Stomach (tissue), 19 donors: ENCODE measurements at places on chromosomes 6 and 20. TPM values are rescaled to one million over a fixed set of nuclear protein-coding genes. Genes with fewer than 3 reads are reported as not detected.

The MUC22 gene
- total RNA-seq, result not detected

The TLDC2 gene
- 4.8 TPM for total RNA-seq

DNA sequence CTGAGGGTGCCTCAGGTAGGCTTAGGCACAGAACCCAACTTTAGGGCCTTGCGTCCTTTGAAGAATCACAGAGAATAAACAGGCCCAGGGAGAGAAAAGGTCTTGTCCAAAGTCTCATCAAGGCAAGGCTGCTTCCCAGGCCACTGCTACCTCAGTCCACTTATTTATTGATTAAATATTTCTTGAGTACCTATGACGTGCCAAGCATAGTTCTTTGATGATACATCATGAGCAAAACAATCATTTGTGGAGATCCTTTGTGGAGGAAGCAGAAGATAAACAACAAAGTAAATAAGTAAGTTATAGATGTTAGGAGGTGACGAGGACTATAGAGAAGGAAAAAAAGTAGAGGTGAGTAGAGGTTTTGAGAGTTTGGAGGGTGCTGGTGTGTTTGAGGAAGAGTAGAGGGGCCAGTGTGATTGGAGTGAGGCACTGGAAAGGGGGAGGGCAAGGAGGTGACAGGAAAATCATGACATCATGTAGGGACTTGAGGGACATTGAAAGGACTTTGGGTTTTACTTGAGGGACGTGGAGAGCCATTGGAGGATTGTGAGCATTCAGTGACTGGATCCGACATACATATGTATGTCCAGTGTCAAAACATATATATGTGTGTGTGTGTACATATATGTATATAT lies 14.1 kb upstream of the CHMP4B start:
- no peaks in the 10 kb centered on the region for H3K27me3 ChIP-seq
- H3K27ac ChIP-seq, result peak overlapping the region; percentile 64
- peaks cover 42% of the 10 kb centered on the region for H3K4me1 ChIP-seq
- H3K4me3 ChIP-seq, result no peak overlapping the region
- DNase-seq, result no peak
- no peaks in the 10 kb centered on the region for H3K36me3 ChIP-seq

The GRM1 gene
- total RNA-seq, result not detected

- peak overlapping the region; percentile 66 for H3K27ac ChIP-seq
- no peaks in the 10 kb centered on the region for H3K27me3 ChIP-seq
- H3K4me3 ChIP-seq, result no peak overlapping the region
Measured at GRCh38 chr6:106163966-106164877, 78.1 kb downstream of the PRDM1 start.

The CCDC170 gene
- not detected for total RNA-seq

The PREX1 gene
- 19.3 TPM for total RNA-seq

- no peak overlapping the region for H3K4me3 ChIP-seq
- no peak for DNase-seq
Measured at GRCh38 chr20:56987986-56988385, 278.5 kb downstream of the BMP7 start.

GRCh38 chr6:82612475-82613039 lies 248.9 kb downstream of the TPBG start:
- H3K4me3 ChIP-seq, result no peak overlapping the region
- DNase-seq, result no peak
- H3K36me3 ChIP-seq, result no peaks in the 10 kb centered on the region
- no peak overlapping the region for H3K27ac ChIP-seq
- peaks cover 3% of the 10 kb centered on the region for H3K4me1 ChIP-seq

The TNF gene
- total RNA-seq, result not detected

- no peaks in the 10 kb centered on the region for H3K36me3 ChIP-seq
- no peak overlapping the region for H3K27ac ChIP-seq
- no peak for DNase-seq
- H3K4me1 ChIP-seq, result no peaks in the 10 kb centered on the region
- H3K27me3 ChIP-seq, result no peaks in the 10 kb centered on the region
- H3K4me3 ChIP-seq, result no peak overlapping the region
Measured at GRCh38 chr20:2169456-2170088, 67.9 kb downstream of the STK35 start.

GRCh38 chr6:35728683-35729678 lies 7.9 kb upstream of the ARMC12 start:
- H3K36me3 ChIP-seq, result no peaks in the 10 kb centered on the region
- peak overlapping the region; percentile 100 for H3K27ac ChIP-seq
- no peaks in the 10 kb centered on the region for H3K27me3 ChIP-seq
- peaks cover 82% of the 10 kb centered on the region for H3K4me1 ChIP-seq
- DNase-seq, result peak; percentile 38

The DEFB132 gene
- not detected for total RNA-seq

The SLC32A1 gene
- total RNA-seq, result not detected

DNA sequence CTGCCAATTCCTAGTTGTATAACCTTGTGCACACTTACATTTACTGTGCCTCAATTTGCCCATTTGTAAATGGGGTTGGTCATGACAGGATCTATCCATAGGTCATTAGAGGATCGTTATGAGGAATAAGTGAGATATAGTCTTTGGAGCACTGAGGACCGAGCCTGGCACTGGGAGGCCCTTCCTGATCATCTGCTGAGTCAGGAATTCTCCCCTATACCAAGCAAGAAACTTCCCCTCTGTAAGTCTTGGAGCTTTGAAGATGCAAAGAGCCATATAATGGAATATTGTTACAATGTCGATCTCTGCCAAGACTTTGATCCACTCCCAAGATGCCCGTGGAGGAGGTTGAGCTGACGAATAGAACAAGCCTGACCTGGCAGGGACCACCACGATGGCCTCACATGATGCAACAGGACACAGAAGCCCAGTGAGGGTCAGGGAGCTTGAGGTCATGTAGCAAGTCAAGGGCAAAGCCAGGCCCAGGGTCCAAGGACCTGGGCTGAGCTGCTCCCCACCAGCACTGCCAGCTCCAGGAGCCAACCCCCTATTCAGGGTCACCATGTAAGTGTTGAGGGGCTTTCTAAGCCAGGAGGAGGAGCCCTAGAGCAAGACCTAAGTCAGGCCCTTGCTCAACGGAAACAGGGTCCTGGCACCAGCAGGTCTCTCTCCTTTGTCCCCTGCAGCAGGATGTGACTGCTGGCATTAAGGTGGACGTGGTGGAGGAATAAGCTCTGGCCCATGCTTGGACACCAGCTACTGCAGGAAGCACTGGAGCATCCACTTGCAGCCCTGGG lies 16.7 kb downstream of the PDRG1 start:
- H3K36me3 ChIP-seq, result no peaks in the 10 kb centered on the region
- no peaks in the 10 kb centered on the region for H3K4me1 ChIP-seq
- no peak for DNase-seq
- peaks cover 5% of the 10 kb centered on the region for H3K27me3 ChIP-seq
- no peak overlapping the region for H3K4me3 ChIP-seq

The FHL5 gene
- total RNA-seq, result 25.1 TPM
